GM12878 (cell line): ENCODE measurements at places on chromosomes 3 and 15.

DNA sequence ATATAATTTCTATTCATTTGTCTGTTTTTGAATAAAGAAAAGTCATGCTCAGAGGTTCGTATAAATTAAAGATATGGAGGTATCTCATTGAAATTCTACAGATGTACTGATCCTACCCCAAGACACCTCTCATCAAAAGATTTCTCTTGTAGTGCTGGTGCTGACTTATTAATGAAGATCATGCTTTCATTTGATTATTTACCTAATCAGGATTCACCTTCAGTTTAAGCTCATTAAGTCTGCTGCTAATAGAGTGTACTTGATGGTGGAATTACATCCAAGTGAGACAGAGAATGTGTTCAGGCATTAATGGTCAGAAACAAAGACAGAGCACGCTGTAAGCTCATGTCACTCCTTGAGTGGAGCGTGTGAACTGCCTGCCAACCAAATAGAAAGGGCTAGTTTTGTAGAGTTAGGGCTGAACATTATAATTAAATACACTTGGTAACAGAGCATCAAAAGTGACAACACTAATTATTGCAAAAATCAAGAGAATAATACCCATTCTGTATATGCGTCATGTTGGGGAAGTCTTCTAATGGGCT, 45.5 kb downstream of the KBTBD12 start:
- DNase-seq = no peak

DNA sequence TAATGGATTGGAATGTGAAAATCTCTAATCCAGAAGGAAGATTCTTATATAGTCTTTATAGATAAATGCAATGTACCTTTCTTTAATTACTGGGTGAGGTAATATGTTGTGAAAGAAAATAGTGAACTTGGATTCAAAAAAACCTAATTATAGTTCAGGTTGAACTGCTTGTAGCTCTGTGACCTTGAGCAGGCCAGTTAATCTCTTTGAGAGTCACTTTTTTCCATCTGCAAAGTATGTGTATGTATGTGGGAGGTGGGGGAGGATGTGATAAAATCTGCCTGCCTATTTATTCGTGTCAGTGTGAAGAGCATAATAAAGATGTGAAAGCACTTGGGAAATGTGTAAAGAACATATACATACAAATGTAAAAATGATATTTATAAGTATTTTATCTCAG, 34.4 kb downstream of the GLCE start:
- DNase-seq = no peak

DNA sequence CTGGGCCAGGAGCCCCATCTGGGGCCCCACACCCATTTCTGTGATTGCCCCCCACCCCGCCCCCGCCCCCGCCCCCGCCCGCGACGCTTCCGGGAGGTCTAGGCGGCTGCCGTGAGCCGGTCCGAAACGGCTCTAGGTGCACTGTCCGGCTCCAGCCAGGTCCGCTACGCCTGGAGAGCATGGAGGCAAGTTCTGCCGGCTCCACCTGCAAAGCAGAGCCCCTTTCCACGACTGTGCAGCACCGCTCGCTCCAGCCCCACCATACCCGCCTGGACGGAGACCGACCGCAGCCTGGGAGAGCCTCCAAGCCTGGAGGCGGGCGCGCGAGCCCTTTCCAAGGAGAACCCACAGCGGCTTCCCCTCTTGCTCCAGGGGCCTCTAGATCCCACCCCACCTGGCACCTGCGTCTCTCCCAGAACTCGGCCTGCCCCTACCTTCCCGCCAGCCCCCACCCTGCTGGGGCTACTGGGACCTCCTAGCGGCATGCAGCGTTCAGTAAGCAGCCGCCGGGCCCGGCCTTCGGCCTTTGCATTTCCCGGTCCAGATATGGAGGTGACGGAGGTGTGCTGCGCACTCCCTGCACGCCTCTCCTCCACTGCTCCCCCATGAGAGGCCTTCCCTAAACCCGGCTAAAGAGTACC, 66.2 kb downstream of the KLF13 start:
- DNase-seq = no peak

GRCh38 chr3:137330246-137330645, 372.5 kb downstream of the IL20RB start:
- DNase-seq = peak; percentile 45

GRCh38 chr15:89112341-89112971, 24.2 kb downstream of the ABHD2 start:
- DNase-seq = peak; percentile 38

- no peak for DNase-seq
Measured at GRCh38 chr3:72105306-72105705, 320.4 kb upstream of the PROK2 start.

DNA sequence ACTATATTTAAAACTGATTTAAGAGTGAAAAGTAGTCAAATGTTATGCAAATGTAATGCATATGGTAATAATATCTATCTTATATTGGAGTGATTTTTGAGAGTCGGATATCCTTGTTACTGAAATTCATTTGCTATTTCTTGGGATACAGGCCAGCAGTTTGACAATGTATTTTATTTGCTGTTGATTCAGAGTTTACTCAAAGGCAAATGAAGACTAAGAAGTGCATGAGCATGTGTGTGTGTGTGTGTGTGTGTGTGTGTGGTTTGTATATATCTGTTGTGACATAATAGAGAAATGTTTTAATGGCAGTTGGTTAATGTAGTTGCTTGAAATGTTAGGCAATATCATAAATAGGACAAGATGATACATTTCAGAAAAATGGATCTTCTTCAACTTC, 39.0 kb downstream of the UNC13C start:
- DNase-seq = no peak

DNA sequence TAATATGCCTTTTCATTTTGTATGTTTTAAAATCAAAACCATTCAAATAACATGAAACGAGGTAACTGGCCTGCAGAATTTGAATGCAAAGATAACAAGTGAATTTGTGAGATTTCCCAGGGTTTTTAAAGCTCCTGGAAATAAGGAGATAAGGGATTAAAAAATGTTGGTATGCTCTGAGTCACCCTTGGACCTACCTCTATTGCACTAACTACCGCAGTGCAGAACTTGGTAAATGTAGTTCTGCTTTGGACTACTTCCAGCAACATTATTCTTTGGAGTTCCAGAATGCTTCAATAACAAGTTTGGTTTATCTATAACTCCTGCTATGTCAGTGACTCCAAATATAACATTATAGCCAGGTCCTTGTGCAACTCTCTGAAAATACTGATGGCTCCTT, 201.7 kb downstream of the GAP43 start:
- no peak for DNase-seq

GRCh38 chr3:16417945-16418739, 95.4 kb downstream of the RFTN1 start:
- DNase-seq = no peak

GRCh38 chr3:192933779-192934460, 16.3 kb upstream of the MB21D2 start:
- no peak for DNase-seq

GRCh38 chr3:108818404-108818803, 4.2 kb upstream of the TRAT1 start:
- DNase-seq = no peak

GRCh38 chr3:77372634-77373346, 332.9 kb downstream of the ROBO2 start:
- no peak for DNase-seq

GRCh38 chr3:125037498-125038150, 18.2 kb downstream of the HEG1 start:
- no peak for DNase-seq

GRCh38 chr3:118075873-118076272, 958.8 kb downstream of the IGSF11 start:
- no peak for DNase-seq

DNA sequence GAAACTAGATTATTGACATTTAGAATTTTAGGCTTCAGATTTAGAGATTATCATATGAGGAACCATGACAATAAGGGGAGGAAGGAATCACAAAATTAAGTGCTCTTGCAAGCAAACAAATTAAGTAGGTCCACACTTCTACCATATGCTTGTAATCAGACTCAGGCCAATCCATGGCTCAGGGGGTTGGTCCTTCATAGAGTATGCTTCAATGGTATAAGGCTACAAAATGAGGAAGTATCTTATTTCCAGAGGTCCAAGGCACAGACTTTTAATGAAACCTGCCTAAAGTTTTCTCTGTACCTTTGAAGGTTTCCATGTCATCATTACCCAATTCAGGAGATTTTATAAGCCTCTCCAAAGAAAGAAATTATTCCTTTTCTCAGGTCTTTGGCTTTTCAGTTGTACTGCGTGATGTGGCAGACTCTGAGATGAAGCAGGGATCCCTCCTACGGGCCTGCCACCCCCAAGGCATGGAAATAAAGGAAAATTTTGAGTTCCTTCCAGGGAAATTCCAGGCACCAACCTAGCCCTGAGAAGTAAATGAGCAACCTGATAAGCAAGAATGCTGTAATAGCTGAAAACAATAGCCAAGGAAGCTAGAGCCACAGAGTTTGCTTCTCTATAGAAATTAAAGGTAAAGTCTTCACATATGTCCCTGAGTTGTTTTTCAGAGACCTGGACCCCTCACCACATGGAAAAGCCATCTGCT, 36.3 kb downstream of the SERPINI2 start:
- DNase-seq = no peak

GRCh38 chr3:32495609-32496008, 7.0 kb downstream of the CMTM6 start:
- DNase-seq = no peak

- DNase-seq = no peak
Measured at GRCh38 chr15:77030928-77031375, 36.0 kb downstream of the PSTPIP1 start.

DNA sequence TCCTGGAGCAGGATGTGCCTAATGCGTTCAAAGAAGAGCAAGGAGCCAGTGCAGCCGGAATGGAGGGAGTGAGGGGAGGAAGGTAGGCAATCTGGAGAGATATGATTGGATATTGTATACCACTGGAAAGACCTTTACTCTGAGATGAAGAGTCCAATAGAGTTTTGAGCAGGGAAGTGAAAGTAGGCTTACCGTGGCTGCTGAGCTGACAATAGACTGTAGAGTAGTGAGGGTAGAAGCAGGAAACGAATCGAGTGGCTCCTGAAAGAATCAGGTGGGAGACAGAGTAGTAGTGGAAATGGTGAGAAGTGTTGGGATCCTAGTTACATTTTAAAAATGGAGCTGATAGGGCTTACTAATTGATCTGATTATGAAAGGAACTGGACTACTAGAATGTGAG, 51.8 kb upstream of the NUDT16 start:
- DNase-seq = no peak

DNA sequence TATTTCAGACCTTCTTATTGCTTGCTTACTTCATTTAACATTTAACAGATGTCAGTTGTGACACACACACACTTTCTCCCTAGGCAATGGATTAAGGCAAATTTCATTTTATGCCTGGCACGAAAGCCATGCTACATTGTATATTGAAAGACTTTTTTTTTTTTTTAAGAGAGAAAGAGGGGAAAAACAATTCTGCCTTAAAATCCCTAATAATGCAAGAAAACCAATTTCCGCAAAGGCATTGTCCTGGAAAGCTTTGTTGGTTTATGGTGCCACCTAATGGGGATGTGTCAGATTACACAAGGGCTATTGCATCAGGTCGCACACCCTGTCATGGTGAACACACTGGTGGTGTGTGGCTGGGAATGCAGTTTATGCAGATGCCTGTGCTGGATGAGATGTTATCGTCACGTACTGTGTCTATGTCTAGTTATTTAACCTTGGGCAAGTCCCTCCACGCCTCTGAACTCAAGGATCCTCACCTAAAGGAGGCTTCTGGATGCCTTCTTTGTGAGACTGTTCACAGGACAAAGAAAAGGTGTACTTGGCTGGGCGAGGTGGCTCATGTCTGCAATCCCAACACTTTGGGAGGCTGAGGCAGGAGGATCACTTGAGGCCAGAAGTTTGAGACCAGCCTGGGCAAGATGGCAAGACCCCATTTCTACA, 37.3 kb upstream of the RFTN1 start:
- DNase-seq = peak; percentile 81

DNA sequence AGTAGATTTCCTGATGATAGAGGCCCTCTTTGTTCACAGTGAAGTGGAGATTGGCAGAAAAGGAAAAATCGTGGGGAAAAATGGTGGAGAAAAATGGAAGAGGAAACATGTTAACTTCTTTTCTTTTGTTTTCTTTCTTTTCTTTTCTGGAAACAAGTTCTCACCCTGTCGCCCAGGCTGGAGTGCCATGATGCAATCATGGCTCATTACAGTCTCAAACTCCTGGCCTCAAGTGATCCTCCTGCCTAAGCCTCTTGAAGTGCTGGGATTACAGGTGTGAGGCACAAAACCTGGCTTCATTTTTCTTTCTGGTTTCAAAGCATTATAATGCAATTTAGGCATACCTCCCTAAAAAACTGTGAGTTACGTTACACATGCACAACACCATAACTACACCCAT, 464.2 kb downstream of the MECOM start:
- DNase-seq = no peak

GRCh38 chr3:171700653-171701052, 109.6 kb downstream of the PLD1 start:
- DNase-seq = no peak

DNA sequence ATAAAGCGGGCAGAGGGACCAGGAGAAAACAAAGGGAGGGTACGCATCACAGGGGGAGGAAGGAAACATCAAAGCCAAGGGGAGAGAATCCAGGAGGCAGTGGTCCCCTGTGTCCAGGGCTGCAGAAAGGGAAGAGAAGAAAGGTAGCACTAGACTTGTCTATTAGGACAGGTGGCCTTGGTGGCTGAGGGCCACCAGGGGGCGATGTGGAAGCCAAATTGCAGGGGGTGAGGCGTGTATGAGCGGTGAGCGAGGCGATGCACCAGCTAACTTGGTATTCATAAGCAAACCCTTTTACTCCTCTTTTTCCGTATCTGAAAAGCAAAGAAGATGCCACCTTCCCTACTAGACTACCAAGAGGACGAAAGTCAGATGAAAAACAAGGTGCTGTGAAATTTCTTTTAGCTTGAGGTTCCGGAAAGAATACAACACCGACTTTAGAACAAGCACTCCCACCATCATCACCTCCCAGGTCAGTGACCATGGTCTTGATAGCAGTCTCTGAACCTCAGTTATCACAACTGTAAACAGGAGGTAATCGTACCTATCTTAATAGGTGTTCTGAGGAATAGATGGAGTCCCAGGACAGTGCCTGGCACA, 654.4 kb upstream of the ADAMTS9 start:
- DNase-seq = no peak

GRCh38 chr3:126081618-126082361, 2.1 kb downstream of the SLC41A3 start:
- no peak for DNase-seq

GRCh38 chr3:178103140-178103539, 433.1 kb upstream of the KCNMB2 start:
- no peak for DNase-seq

GRCh38 chr15:63381301-63382204, at the start of gene CA12:
Gene CA12, minus strand, starts transcription at chr15:63381846. Its CDS starts 126 bp downstream, at chr15:63381720.
- DNase-seq = no peak

DNA sequence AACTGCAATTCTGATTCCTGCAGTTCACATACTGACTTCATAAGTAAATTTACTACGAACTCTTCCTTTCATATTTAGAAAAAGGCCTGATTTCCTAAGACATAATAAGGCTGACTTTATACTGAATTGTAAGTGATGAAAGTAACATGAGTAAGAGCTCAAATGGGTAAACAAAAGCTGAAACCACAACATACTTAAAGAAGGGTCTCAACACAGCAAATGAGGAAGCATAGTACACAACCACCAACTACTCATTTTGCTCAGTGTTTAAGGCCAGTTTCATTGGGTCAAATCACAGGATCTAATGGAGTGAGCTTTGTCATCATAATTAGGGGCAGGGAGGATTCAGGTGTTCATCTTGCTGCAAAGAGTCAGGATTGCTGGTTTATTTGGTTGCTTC, 81.4 kb downstream of the SETD2 start:
- peak; percentile 51 for DNase-seq

- DNase-seq = no peak
Measured at GRCh38 chr3:16464511-16465148, 48.9 kb downstream of the RFTN1 start.
